ENCODE measurements at places on chromosomes 4 and X.

- no peak for DNase-seq
Measured at GRCh38 chrX:107924136-107924746, 57.9 kb downstream of the TEX13B start.

DNA sequence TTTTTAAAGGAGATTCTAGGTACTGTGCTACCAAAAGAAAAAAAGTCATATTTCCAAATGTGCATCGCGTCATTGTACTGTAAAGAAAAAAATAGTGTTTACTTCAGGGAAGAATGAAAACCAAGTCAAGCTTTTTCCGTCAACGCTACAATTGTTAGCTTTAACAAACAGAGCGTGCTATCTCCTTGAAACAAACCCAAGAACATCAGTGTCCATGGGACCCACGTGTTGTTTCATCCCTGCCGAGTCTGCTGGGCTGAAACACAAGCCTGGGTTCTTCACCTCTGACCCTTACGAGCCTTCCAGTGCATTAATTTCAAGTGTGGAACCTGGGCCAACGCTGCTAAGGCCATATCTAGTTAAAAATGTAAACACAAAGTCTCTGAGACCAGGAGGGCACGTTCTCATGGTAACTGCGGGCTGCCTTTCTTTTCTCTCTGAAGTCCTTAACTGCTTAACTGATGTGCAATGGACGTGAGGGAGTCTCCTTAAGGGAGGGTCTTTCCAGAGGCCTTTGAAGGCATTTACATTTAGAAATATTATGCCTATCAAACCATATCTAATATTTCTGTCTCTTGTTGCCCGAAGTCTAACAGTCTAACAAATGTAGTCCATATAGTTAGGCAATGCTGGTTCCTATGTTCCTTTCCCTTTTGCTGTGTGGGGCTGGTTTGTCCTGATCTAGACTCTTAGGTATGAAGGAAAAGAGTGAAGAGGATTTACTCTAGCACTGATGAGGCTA is 36.3 kb downstream of the ING2 start:
- DNase-seq = no peak

DNA sequence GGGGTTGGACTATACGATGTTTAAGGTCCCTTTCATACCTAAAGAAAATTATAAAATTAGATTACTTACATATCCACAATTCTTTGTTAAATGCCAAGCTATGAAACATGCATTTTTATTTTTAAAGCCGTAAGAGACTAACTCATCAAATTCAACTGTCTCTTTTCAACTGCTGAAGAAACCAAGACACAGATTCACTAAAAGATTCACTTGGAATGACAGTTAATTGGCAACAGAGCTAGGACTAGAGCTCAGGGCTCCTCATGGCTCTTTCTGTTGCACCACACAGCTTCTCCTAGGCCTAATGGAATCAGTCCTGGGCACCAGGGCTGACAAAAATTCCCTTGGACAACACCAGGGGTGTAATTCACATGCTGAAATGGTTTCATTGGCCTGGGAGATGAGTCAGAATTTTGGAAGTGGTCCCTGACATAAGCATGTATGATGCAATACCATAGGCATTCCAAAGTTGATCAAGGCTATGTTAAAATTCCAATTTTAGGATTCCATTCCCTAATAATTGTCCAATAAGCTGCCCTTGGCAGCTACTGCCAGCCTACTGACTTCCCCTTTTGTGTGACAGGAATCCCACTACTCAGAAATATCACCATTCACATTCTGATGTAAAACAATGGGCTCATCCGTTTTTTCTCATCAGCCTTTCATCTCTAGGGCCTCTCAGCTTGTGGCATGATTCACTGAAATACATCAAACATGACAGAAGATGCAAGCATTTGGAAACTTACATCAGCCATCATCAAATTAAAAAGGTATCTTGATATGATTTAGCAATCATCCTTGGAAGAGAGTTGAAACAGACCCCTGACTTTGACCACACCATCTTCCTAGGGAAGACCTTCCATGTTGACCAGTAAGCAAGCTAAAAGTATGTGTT is 54.2 kb downstream of the PLAC1 start:
- no peak for DNase-seq

DNA sequence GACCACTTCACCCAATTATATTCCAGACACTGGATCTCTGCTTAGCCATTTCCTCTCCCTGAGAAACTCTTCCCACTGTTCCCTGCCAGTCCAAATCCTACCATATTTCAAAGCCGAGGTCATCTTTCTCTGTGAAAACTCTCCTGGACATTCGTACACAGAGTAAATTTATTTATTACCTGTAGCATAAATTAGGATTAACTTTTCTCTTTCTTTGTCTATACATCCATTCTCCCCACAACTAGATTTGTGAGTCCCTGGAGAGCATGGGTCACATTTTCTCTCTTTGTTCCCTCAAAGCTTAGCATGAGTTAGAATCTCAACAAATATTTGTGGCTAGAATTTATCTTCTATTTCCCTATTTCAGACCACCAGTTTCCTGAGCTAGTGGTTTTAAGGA is 27.8 kb upstream of the SMIM10 start:
- DNase-seq = no peak

DNA sequence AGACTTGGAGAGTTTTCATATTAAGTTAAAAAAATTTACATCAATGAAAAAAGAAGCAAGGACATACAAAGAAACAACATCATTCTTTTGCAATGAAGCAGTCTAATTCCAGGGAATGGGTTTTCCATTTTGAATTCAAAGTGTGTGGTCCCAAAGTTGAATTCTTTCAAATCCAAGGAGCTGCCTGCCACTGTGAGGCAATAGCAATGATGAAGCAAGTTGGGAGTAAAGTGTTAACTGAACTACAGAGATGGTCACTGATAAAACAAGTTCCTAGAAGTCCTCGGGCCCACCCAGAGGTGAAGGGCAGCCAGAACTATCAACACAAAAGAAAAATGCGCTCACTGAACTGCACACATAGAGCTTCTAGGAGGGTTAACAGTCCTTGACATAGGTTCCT is 115.9 kb downstream of the RAB28 start:
- no peak for DNase-seq
